ENCODE measurements at places on chromosomes 16 and 17. TPM values are rescaled to one million over a fixed set of nuclear protein-coding genes. Genes with fewer than 3 reads are reported as not detected.

KRTAP9-3 gene
- total RNA-seq: not detected

PMM2 gene
- 63.3 TPM for total RNA-seq

RPL27 gene
- 1,412 TPM for total RNA-seq

ARHGDIG gene
- total RNA-seq: not detected

METTL2A gene
- 35.2 TPM for total RNA-seq

MATCAP1 gene
- total RNA-seq: 15.6 TPM

ASGR1 gene
- total RNA-seq: 0.55 TPM

TBC1D3H gene
- total RNA-seq: not detected

DNA sequence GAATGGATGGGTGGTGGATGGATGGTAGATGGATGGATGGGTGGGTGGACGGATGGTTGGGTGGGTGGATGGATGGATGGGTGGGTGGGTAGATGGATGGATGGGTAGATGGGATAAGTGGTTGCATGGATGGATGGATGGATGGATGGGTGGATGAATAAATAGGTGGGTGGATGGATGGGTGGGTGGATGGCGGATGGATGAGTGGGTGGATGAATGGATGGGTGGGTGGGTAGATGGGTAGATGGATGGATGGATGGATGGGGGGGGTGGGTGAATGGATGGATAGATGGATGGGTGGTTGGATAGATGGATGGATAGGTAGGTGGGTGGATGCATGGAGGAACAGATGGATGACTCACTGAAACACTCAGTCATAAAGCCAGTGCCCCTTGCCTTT lies 51.0 kb upstream of the FASN start:
- H3K27ac ChIP-seq: no peak overlapping the region
- H3K4me3 ChIP-seq: no peak overlapping the region
- H3K27me3 ChIP-seq: no peaks in the 10 kb centered on the region
- no peaks in the 10 kb centered on the region for H3K36me3 ChIP-seq

DNA sequence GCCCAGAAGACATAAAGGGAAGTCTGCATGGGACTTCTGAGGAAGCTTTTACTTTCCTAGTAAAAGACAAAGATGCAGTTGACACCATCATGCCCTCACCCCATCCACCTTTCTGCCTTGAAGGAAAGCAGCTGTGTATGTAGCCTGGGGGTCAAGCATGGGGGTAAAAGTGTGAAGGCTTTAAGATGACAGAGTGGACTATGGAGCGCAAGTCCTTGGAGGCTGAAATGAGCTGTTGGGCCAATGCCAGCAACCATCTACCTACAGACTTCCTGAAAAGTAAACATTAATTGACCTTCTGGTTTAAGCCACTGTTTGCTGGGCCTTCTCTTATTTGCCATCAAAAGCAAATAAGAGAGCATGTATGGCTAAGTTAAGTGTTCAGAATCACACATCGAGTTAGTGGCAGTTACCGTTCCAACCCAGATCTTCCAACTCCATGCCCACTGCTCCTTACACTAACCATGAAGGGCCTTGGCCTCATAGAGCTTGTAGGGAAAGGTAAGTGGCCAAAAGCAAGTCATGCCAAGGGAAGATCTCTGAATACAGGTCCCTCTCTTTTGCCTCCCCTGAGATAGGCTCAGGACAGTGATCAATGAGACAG lies 30.0 kb downstream of the SLC13A5 start:
- no peak overlapping the region for H3K27ac ChIP-seq
- no peak overlapping the region for H3K4me3 ChIP-seq
- H3K27me3 ChIP-seq: peaks cover 7% of the 10 kb centered on the region
- H3K4me1 ChIP-seq: no peaks in the 10 kb centered on the region
- DNase-seq: no peak
- no peaks in the 10 kb centered on the region for H3K36me3 ChIP-seq

- H3K27ac ChIP-seq: no peak overlapping the region
- DNase-seq: no peak
- H3K36me3 ChIP-seq: peaks cover 24% of the 10 kb centered on the region
- H3K27me3 ChIP-seq: no peaks in the 10 kb centered on the region
- no peak overlapping the region for H3K4me3 ChIP-seq
- H3K4me1 ChIP-seq: peaks cover 10% of the 10 kb centered on the region
Measured at GRCh38 chr17:42294469-42295398, 6.4 kb downstream of the STAT5A start.

DNA sequence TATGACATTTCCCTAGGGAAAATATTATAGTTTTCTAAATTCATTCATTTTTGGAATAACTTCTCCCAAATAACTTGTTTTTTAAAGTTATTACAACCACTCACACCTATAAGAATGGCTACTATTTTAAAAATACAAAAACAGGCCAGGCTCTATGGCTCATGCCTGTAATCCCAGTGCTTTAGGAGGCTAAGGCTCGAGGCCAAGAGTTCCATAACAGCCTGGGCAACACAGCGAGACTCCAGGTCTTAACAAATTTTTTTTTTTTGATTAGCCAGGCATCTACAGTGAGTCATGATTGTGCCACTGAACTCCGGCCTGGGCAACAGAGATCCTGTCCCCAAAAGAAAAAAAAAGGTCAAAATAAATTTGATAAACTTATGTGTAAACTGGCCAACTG lies 43.6 kb upstream of the YPEL2 start:
- no peaks in the 10 kb centered on the region for H3K4me1 ChIP-seq
- no peak overlapping the region for H3K27ac ChIP-seq
- no peaks in the 10 kb centered on the region for H3K27me3 ChIP-seq
- no peak for DNase-seq
- no peak overlapping the region for H3K4me3 ChIP-seq
- no peaks in the 10 kb centered on the region for H3K36me3 ChIP-seq

GRCh38 chr16:25605381-25605780 lies 86.4 kb upstream of the HS3ST4 start:
- H3K27me3 ChIP-seq: no peaks in the 10 kb centered on the region
- H3K36me3 ChIP-seq: no peaks in the 10 kb centered on the region
- no peak overlapping the region for H3K4me3 ChIP-seq
- no peaks in the 10 kb centered on the region for H3K4me1 ChIP-seq

DNA sequence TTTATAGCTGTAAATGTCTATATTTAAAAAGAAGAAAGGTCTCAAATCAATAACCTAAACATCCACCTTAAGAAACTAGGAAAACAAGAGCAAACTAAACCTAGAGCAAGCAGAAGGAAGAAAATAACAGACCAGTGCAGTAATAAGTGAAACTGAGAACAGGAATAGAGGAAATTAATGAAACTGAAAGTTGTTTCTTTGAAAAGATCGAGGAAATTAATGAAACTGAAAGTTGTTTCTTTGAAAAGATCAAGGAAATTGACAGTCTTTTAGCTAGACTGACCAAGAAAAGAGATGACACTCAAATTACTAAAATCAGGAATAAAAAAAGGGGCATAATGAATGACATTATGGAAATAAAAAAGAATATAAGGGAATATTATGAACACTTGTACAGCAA lies 46.4 kb downstream of the SLFN5 start:
- peaks cover 27% of the 10 kb centered on the region for H3K4me1 ChIP-seq
- no peak for DNase-seq
- no peaks in the 10 kb centered on the region for H3K36me3 ChIP-seq
- no peaks in the 10 kb centered on the region for H3K27me3 ChIP-seq

DNA sequence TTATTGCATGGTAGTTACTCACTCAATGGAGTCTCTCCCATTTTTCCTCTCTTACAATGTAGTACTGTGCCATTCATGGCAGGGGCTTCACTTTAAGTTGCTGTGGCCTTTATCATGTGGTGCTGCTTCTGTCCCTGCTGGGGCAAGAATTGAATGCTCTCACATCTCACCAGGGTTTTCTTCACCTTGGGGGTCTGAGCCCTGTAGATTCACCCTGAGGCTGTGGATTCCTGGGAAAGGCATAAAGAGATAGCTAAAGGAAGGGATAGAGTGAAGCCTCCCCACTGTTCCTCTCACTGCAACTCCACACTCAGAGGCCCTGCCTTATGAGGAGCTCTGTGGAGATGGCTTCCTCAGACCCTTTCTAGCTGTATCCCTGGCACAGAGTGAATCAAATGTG lies 178.5 kb upstream of the GOT2 start:
- H3K27me3 ChIP-seq: no peaks in the 10 kb centered on the region
- no peaks in the 10 kb centered on the region for H3K4me1 ChIP-seq
- H3K4me3 ChIP-seq: no peak overlapping the region
- no peak for DNase-seq
- no peak overlapping the region for H3K27ac ChIP-seq

- DNase-seq: no peak
- H3K27ac ChIP-seq: no peak within 1 kb of the TSS
- peaks cover 10% of the 10 kb centered on the region for H3K4me1 ChIP-seq
- peaks cover 26% of the 10 kb centered on the region for H3K27me3 ChIP-seq
- H3K36me3 ChIP-seq: no peaks in the 10 kb centered on the region
Measured at GRCh38 chr17:7704601-7705268, at the start of gene EFNB3. Gene EFNB3 (plus strand): TSS chr17:7705202. CDS start chr17:7705599, 397 bp downstream.

GRCh38 chr17:59746849-59747445 lies 39.5 kb downstream of the VMP1 start:
- H3K4me1 ChIP-seq: no peaks in the 10 kb centered on the region
- DNase-seq: no peak
- peaks cover 3% of the 10 kb centered on the region for H3K36me3 ChIP-seq
- no peak overlapping the region for H3K27ac ChIP-seq

DNA sequence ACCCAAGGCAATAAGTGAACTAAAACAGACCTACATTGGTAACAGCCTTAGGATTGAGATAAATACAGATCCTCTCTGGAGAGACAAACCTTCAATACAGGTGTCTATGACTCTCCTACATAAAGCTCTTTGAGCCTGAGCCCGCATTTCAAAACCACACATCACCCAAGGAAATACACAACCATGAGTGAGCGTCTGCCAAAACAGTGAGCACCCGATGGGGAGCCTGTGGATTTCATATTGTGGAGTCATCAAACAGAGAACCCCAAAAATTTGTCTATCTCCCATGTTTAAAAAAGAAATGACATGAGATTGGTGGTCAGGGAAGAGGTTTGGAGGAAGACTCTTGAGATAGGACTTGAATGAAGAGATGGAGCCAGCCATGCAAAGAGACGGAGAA lies 102.2 kb upstream of the LHX1 start:
- no peak overlapping the region for H3K4me3 ChIP-seq
- H3K27ac ChIP-seq: no peak overlapping the region
- no peaks in the 10 kb centered on the region for H3K27me3 ChIP-seq
- H3K36me3 ChIP-seq: no peaks in the 10 kb centered on the region
- DNase-seq: no peak
- no peaks in the 10 kb centered on the region for H3K4me1 ChIP-seq

- H3K27me3 ChIP-seq: peaks cover 9% of the 10 kb centered on the region
- H3K4me1 ChIP-seq: peaks cover 6% of the 10 kb centered on the region
- H3K27ac ChIP-seq: no peak overlapping the region
Measured at GRCh38 chr16:67429799-67430503, 970 bp upstream of the HSD11B2 start.

DNA sequence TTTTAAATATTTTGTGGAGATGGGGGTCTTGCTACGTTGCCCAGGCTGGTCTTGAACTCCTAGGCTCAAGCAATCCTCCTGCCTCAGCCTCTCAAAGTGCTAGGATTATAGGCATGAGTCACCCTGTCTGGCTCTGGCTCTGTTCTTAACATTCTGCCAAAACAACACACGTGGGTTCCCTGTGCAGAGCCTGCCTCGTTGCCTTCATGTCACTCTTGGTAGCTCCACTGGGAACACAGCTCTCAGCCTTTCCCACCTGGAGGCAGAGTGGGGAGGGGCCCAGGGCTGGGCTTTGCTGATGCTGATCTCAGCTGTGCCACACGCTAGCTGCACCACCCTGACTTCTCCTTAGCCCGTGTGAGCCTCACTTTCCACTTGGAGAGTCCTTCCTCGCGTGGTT lies 19.3 kb downstream of the CRISPLD2 start:
- H3K4me3 ChIP-seq: no peak overlapping the region
- no peak overlapping the region for H3K27ac ChIP-seq
- H3K27me3 ChIP-seq: peaks cover 9% of the 10 kb centered on the region
- DNase-seq: no peak
- H3K36me3 ChIP-seq: no peaks in the 10 kb centered on the region

GRCh38 chr17:80166446-80166845 lies 3.4 kb upstream of the CARD14 start:
- H3K36me3 ChIP-seq: no peaks in the 10 kb centered on the region
- H3K27ac ChIP-seq: no peak overlapping the region
- H3K27me3 ChIP-seq: no peaks in the 10 kb centered on the region
- H3K4me1 ChIP-seq: no peaks in the 10 kb centered on the region

DNA sequence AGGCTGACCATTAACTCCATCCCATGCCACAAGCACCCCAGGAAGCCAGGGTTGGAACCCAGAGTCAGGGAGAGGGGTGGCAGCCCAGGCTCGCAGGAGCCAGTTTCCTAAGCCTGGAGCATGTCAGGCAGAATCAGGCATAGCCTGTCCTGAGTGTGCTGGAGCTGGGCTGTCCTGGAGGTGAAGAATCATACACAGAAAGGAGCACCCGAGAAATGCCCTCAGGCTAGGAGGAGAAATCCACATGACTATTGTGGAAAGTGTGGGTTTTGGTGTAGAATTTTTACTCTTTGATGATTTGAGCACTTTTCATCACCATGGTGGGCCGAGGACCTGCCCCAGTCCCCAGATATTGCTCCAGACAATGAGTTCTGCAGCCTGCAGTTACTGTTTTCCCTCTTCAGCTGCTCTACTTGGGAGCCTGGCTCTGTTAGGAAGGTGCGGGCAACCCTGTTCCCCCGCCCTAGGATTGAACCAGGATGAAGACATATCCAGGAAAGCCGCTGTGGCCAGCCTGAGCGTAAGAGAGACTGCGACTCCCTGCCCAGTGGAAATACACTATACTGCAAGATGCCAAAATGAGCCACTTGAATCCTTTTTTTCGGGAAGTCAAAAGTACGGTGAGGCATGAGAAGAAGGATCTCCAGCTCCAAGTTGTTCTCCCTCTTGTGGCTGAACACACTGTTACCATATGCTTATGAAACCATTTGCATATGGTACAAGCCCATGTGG lies 29.0 kb upstream of the HEATR6 start:
- H3K36me3 ChIP-seq: no peaks in the 10 kb centered on the region
- H3K4me3 ChIP-seq: no peak overlapping the region
- no peak overlapping the region for H3K27ac ChIP-seq
- H3K4me1 ChIP-seq: no peaks in the 10 kb centered on the region
- DNase-seq: no peak
- no peaks in the 10 kb centered on the region for H3K27me3 ChIP-seq

DNA sequence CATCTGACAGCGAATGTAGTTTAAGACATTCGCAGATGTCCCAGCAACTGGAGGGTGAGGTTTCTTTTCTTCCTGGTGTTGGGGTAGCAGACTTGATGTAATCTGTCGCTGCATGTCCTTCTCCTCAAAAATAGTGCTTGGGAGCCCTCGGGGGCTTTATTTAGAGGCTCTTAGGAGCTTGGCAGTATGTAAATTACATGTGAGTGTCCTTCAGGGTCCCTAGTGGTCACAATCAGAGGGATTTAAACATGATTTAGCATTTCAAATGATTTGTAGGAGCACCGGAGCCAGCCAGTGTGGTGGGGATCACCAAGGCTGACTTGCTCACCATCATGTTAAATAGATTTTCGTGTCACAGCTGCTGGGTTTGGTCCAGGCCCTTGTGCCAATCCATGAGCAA lies 8.8 kb upstream of the SALL1 start:
- no peak overlapping the region for H3K27ac ChIP-seq
- H3K4me3 ChIP-seq: no peak overlapping the region
- no peaks in the 10 kb centered on the region for H3K36me3 ChIP-seq
- DNase-seq: no peak
- peaks cover 3% of the 10 kb centered on the region for H3K27me3 ChIP-seq

GRCh38 chr17:51456942-51457341 lies 196.6 kb downstream of the UTP18 start:
- DNase-seq: no peak
- H3K4me1 ChIP-seq: no peaks in the 10 kb centered on the region
- no peak overlapping the region for H3K4me3 ChIP-seq
- H3K27me3 ChIP-seq: no peaks in the 10 kb centered on the region

- no peak for DNase-seq
- H3K27me3 ChIP-seq: no peaks in the 10 kb centered on the region
- no peak overlapping the region for H3K4me3 ChIP-seq
- peaks cover 10% of the 10 kb centered on the region for H3K4me1 ChIP-seq
Measured at GRCh38 chr16:88992351-88993165, 15.6 kb upstream of the CBFA2T3 start.
